ENCODE measurements at places on chromosomes 13 and 19. TPM values are rescaled to one million over a fixed set of nuclear protein-coding genes. Genes with fewer than 3 reads are reported as not detected.

DNA sequence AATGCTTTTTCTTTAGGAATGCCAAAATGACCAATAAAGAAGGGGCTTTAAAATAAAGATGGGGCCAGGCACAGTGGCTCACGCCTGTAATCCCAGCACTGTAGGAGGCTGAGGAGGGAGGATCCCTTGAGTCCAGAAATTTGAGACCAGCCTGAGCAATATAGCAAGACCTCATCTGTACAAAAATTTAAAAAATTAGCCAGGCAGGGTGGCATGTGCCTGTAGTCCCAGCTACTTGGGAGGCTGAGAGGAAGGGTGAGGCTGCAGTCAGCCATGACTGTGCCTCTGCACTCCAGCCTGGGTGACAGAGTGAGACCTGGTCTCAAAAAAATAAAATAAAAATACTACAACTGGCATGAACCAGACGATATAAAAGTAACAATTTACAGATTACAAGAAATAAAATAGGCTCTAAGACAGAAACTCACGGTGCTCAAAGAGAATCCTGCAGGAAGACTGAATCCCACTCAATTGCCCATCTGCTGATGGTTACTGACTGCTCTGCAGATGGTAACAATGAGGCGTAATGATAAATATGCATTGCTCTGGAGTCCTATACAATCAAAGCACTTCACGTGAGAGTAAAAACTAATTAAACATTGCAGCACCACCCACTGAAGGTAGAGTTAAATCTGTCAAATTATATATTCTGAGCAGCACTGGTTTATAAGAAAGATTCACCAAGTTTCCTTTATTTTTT, 93.2 kb downstream of the LHFPL6 start:
- DNase-seq = no peak

ZNF699 gene
- 11.7 TPM for total RNA-seq

LRRC4B gene
- total RNA-seq = not detected

PSG7 gene
- not detected for total RNA-seq
